ENCODE measurements at places on chromosomes 2 and 18. TPM values are rescaled to one million over a fixed set of nuclear protein-coding genes. Genes with fewer than 3 reads are reported as not detected.

The UGT1A6 gene
- total RNA-seq, result not detected

- H3K4me3 ChIP-seq, result no peak overlapping the region
- peaks cover 10% of the 10 kb centered on the region for H3K4me1 ChIP-seq
- DNase-seq, result no peak
- H3K36me3 ChIP-seq, result no peaks in the 10 kb centered on the region
- peaks cover 44% of the 10 kb centered on the region for H3K27me3 ChIP-seq
Observed at GRCh38 chr2:237180987-237181386, 95.3 kb downstream of the COPS8 start.

DNA sequence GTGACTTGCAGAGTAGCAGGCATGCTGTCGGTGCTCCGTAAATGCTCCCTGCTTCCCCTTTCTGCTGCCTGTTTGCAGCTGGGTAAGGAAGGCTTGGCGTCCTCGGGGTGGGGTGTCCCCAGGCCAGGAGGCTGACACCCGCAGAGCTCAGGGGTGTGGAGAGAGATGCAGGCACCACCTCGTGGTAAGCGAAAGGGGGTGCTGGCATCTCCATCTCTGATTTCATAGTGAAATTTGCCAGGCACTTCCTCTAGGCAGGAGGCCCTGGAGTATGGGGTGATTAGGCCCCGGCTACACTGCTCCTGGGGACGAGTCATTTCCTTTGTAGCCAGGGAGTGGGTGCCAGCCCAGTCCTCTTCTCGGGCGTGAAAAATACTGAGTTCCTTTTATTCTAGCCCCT, 160.4 kb downstream of the KLHL29 start:
- no peak overlapping the region for H3K27ac ChIP-seq
- H3K27me3 ChIP-seq, result no peaks in the 10 kb centered on the region
- H3K4me1 ChIP-seq, result peaks cover 11% of the 10 kb centered on the region
- DNase-seq, result no peak
- no peak overlapping the region for H3K4me3 ChIP-seq

DNA sequence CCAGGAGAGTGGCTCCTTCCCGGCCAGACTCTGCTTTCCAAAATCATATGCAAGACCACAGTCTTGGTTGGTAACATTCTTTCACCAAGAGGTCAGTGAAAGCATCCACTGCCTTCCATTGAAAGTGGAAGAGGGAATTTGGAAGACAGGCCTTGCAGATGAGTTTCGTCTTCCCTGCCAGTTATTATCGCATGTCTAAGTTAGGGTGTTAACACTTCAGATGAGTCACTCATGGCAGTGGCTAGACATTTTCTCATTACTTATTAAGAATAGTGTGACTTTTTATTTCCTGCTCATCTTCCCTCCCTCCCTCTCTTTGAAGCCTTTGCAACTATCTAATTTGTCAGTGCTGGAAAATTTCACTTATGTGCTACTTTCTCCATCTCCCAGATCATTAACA, 102.9 kb upstream of the EPB41L3 start:
- peaks cover 13% of the 10 kb centered on the region for H3K27me3 ChIP-seq
- H3K27ac ChIP-seq, result no peak overlapping the region
- DNase-seq, result no peak
- no peak overlapping the region for H3K4me3 ChIP-seq
- no peaks in the 10 kb centered on the region for H3K36me3 ChIP-seq

DNA sequence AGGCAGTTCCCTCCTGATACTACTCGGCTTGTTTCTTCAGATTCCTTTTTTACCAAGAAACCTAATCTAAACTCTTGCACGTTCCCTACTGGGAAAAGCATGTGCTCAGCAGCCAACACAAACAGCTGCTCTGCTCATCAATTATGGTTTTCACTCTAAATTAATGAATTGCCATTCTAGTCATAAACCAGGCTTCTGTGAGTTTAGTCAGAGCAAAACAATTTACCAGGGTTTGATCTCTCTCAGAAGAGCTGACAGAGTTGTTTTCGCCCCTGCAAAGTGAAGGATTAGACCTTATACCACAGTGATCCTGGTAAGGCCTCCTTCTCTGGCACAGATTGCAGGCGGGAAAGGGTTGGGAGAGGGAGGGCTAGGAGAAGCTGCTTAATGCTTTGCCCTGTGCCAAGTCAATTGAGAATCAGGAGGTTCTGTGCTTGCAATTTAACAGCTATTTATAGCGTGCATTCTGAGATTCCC, 57.2 kb downstream of the REEP1 start:
- no peak overlapping the region for H3K27ac ChIP-seq
- H3K36me3 ChIP-seq, result no peaks in the 10 kb centered on the region
- H3K4me3 ChIP-seq, result no peak overlapping the region
- H3K4me1 ChIP-seq, result peaks cover 6% of the 10 kb centered on the region
- peaks cover 12% of the 10 kb centered on the region for H3K27me3 ChIP-seq

- peaks cover 29% of the 10 kb centered on the region for H3K4me1 ChIP-seq
- H3K27ac ChIP-seq, result no peak overlapping the region
- H3K27me3 ChIP-seq, result no peaks in the 10 kb centered on the region
- DNase-seq, result no peak
- no peak overlapping the region for H3K4me3 ChIP-seq
Observed at GRCh38 chr18:3358310-3358709, 91.7 kb upstream of the TGIF1 start.

GRCh38 chr2:233101141-233101540, 41.0 kb downstream of the INPP5D start:
- DNase-seq, result no peak
- no peaks in the 10 kb centered on the region for H3K27me3 ChIP-seq
- peaks cover 74% of the 10 kb centered on the region for H3K4me1 ChIP-seq

GRCh38 chr2:59882822-59883221, 670.6 kb downstream of the BCL11A start:
- peaks cover 25% of the 10 kb centered on the region for H3K4me1 ChIP-seq
- no peaks in the 10 kb centered on the region for H3K36me3 ChIP-seq
- no peak for DNase-seq
- H3K27me3 ChIP-seq, result no peaks in the 10 kb centered on the region
- H3K27ac ChIP-seq, result no peak overlapping the region

DNA sequence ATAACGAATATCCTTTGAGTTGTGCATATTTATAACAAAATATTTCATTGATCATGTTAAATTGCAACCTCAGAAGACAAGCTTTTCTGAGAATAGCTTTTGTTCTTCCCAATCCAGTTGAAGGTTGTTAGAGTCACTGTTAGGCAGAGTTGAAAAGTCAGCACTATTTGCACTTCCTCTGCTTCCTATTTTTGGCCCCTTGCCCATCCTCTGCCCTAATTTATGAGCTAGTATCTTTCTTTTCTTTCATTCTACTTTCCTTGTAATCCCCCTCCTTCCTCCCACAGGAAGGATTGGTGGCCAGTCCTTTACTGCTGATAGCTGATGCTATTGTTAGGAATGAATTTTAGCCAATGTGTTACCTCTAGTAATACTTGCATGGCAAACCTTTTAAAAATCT, 4.9 kb downstream of the RALB start:
- peaks cover 53% of the 10 kb centered on the region for H3K4me1 ChIP-seq
- H3K4me3 ChIP-seq, result no peak overlapping the region
- H3K27ac ChIP-seq, result peak overlapping the region; percentile 32
- H3K27me3 ChIP-seq, result no peaks in the 10 kb centered on the region
- H3K36me3 ChIP-seq, result peaks cover 18% of the 10 kb centered on the region

DNA sequence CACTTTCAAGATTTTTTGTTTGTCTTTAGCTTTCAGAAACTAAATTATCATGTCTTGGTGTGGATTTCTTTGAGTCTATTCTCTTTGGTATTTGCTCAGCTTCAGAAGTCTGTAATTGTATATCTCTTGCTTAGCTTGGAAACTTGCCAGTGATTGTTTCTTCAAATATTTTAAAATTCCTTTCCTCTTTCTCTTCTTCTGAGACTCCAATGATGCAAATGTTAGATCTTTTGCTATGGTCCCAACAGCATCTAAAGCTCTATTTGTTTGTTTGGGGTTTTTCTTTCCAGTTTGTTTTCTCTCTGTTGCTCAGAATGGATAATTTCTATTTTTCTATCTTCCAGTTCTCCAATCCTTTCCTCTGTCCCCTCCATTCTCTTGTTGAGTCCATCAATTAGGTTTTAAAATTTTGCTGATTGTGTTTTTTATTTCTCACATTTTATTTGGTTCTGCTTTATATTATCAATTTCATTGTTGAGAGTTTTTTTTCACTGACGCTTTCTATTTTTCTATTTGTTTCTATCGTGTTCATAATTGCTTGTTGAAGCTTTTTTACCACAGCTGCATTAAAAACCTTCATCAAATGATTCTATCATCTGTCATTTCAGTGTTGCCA, 81.5 kb upstream of the DAPL1 start:
- H3K36me3 ChIP-seq, result peaks cover 7% of the 10 kb centered on the region
- no peak for DNase-seq
- peaks cover 5% of the 10 kb centered on the region for H3K27me3 ChIP-seq
- no peaks in the 10 kb centered on the region for H3K4me1 ChIP-seq
- no peak overlapping the region for H3K27ac ChIP-seq

The HOXD4 gene
- not detected for total RNA-seq

- peaks cover 16% of the 10 kb centered on the region for H3K27me3 ChIP-seq
- H3K4me3 ChIP-seq, result no peak overlapping the region
- no peaks in the 10 kb centered on the region for H3K4me1 ChIP-seq
- no peak overlapping the region for H3K27ac ChIP-seq
- H3K36me3 ChIP-seq, result no peaks in the 10 kb centered on the region
Observed at GRCh38 chr2:181782660-181783059, 102.3 kb upstream of the NEUROD1 start.

The LYG2 gene
- total RNA-seq, result not detected

The PTGR3 gene
- 40.4 TPM for total RNA-seq

The LAMA3 gene
- total RNA-seq, result 0.19 TPM

DNA sequence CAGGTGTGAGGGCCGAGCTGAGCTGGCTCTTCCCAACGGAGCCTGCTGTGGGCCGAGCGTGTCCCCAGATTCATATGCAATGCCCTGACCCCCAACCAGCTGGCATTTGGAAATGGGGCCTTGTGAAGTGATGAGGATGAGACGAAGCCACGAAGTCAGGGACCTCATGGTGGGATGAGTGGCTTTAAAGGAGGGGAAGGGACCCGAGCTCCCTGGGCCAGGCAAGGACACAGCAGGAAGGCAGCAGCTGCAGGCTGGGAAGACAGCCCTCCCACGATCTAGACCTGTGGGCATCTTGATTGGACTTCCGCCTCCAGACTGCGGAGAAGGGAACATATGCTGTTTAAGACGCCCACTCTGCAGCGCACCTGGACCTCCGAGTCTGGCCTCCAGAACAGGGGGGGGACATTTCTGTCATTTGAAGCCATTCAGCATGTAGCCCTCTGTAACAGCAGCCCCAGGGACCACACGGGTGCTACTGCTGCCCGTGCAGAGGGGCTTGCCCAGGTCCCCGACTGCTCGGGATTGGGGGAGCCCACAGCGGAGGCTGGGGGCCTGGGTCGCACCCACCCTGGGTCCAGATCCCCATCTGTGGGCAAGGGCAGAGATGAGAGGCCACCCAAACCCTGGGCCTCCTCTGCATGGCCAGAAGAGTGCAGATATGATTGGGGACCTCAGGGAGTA, 27.2 kb downstream of the KIF1A start:
- peaks cover 7% of the 10 kb centered on the region for H3K27me3 ChIP-seq
- H3K4me3 ChIP-seq, result no peak overlapping the region
- no peaks in the 10 kb centered on the region for H3K36me3 ChIP-seq
- no peak for DNase-seq
- H3K27ac ChIP-seq, result no peak overlapping the region

The INPP5D gene
- total RNA-seq, result 69.3 TPM

The LCT gene
- total RNA-seq, result 0.19 TPM

The YPEL5 gene
- total RNA-seq, result 94.3 TPM

GRCh38 chr18:23196119-23197007, 61.1 kb downstream of the CABLES1 start:
- H3K4me1 ChIP-seq, result peaks cover 9% of the 10 kb centered on the region
- no peak for DNase-seq
- no peak overlapping the region for H3K27ac ChIP-seq
- H3K36me3 ChIP-seq, result peaks cover 2% of the 10 kb centered on the region

- peak overlapping the region; percentile 98 for H3K27ac ChIP-seq
- DNase-seq, result peak; percentile 89
- peaks cover 25% of the 10 kb centered on the region for H3K36me3 ChIP-seq
- peak overlapping the region; percentile 71 for H3K4me3 ChIP-seq
- H3K4me1 ChIP-seq, result peaks cover 46% of the 10 kb centered on the region
Observed at GRCh38 chr2:3223080-3223923, 154.3 kb downstream of the EIPR1 start.

GRCh38 chr18:24726727-24727492, 266.5 kb downstream of the HRH4 start:
- peak; percentile 40 for DNase-seq
- H3K4me3 ChIP-seq, result no peak overlapping the region
- no peaks in the 10 kb centered on the region for H3K36me3 ChIP-seq
- H3K4me1 ChIP-seq, result no peaks in the 10 kb centered on the region
- peaks cover 9% of the 10 kb centered on the region for H3K27me3 ChIP-seq
- no peak overlapping the region for H3K27ac ChIP-seq

The TGFA gene
- 2.5 TPM for total RNA-seq

DNA sequence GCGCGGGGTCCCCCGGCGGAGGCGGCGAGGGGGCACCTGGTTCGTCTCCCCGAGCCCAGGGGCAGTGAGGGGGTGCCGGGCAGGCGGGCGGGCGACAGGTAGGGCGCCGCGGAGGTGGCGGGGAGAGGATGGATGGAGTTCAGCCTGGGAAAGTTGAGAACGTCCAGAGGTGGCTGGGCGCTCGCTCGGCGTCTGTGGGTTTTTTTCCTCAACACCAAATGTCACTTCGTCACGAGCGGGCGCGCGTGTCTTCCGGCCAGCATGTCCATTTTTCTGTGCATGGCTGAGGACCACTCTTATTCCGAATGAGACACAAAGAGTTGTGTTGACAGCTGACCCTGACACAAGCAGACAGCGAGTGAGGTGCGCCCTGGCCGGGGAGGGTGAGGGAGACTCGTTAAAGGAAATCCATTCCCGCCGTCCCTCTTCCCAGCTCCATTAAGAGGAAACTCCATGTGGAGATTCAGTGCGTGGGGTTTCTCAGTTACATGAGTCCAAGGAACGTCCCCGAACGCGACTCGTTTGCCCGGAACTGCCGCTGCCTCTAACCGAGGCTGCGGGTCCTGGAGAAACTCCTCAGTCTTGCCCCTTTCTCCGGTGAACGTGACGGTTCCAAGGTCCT, 859 bp downstream of the GREB1L start:
- H3K4me3 ChIP-seq, result peak overlapping the region; percentile 75
- DNase-seq, result no peak
- no peak overlapping the region for H3K27ac ChIP-seq
- peaks cover 3% of the 10 kb centered on the region for H3K36me3 ChIP-seq
- peaks cover 53% of the 10 kb centered on the region for H3K27me3 ChIP-seq

DNA sequence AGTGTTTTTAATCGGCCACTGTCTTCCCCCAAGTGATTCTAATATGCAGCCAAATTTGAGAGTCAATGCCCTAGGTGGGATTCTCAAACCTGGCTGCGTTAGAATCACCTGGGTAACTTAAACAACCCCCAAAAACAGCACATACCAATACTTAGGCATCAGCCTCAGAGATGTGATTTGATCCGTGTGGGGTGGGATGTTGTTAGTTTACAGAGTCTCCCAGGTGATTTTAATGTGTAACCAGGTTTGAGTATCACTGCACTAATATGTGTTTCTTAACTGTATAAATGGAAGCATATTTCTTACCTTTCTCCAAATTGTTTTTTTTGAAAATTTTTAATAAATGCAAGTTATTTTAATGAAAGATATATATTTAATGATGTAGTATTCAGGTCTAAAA, 135.4 kb downstream of the PLCL1 start:
- DNase-seq, result no peak
- H3K27me3 ChIP-seq, result no peaks in the 10 kb centered on the region
- H3K4me3 ChIP-seq, result no peak overlapping the region
- peaks cover 57% of the 10 kb centered on the region for H3K4me1 ChIP-seq

The ARL4C gene
- total RNA-seq, result 52.9 TPM

- H3K4me1 ChIP-seq, result peaks cover 13% of the 10 kb centered on the region
- no peak overlapping the region for H3K4me3 ChIP-seq
- no peak overlapping the region for H3K27ac ChIP-seq
- H3K27me3 ChIP-seq, result peaks cover 21% of the 10 kb centered on the region
- H3K36me3 ChIP-seq, result no peaks in the 10 kb centered on the region
Observed at GRCh38 chr18:9683418-9684396, 24.4 kb upstream of the RAB31 start.

All from activated T-cell treated with anti-CD3 and anti-CD28 coated beads, Interleukin-2, amount 50 U/mL, for 72 hours (primary cell).